ENCODE measurements at places on chromosomes 6 and 20. TPM values are rescaled to one million over a fixed set of nuclear protein-coding genes. Genes with fewer than 3 reads are reported as not detected.

SLC22A23 gene
- 4.9 TPM for total RNA-seq

CPNE5 gene
- total RNA-seq, result 0.47 TPM

TRIM40 gene
- total RNA-seq, result not detected

IL20RA gene
- 0.17 TPM for total RNA-seq

MDN1 gene
- 17.0 TPM for total RNA-seq

MTRF1L gene
- 12.1 TPM for total RNA-seq

NFKBIL1 gene
- 32.9 TPM for total RNA-seq

CTAGE9 gene
- total RNA-seq, result not detected

NUS1 gene
- total RNA-seq, result 7.9 TPM

ESR1 gene
- 0.77 TPM for total RNA-seq

EFCAB8 gene
- total RNA-seq, result under 0.01 TPM

PCNA gene
- total RNA-seq, result 132 TPM

BTN1A1 gene
- not detected for total RNA-seq

SLC35D3 gene
- total RNA-seq, result not detected

Measured in bronchial smooth muscle cell (primary cell).